IPS DF 6.9 (cell line): ENCODE measurements at places on chromosomes 4 and X.

DNA sequence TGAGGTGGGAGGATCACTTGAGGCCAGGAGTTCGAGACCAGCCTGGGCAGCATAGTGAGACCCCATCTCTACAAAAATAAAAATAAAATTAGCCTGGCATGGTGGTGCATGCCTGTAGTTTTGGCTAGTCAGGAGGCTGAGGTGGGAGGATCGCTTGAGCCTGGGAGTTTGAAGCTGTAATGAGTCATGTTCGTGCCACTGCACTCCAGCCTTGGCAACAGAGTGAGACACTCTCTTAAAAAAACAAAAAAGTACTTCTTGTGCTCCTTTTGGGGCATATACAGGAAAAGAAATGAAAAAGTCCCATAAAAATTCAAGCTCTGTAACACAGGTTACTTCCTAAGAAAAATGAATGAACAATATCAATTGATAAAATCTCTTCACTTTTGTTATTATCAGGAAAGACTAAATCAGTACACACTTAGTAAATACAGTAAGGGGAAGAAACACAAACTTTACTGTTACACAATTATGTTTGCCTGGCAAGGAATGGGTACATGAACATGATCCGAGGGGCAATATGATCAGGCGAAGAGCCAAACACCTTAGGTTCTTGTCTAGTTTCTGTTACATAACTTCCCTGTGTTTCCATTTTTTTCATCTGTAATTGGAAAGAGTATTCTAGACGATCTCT is 46.9 kb downstream of the CCDC158 start:
- no peak for DNase-seq

GRCh38 chrX:48665991-48666390 is 17.6 kb upstream of the WAS start:
- DNase-seq, result no peak

DNA sequence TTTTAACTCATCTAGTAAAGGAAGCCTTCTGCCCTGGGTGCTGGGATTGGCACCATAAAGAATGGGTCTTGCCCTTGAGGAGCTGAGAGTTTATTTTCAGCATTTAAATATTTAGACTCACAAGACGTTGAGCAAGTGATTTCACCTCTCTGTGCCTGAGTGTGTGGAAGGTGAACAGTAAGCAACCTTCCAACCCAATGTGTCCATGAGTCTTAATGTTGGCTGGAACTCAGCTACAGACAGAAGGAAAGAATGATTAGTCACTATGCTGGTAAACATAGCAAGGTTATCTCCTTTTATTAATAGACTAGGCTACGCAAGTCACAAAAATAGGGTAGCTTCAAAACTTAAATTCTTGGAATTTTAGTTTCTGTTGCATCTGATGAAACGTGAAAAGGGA is 277.4 kb upstream of the GATB start:
- no peak for DNase-seq

GRCh38 chrX:153874366-153875125 is 11.4 kb downstream of the L1CAM start:
- DNase-seq, result no peak

GRCh38 chr4:76563454-76564122 is 128.6 kb downstream of the SHROOM3 start:
- DNase-seq, result no peak

DNA sequence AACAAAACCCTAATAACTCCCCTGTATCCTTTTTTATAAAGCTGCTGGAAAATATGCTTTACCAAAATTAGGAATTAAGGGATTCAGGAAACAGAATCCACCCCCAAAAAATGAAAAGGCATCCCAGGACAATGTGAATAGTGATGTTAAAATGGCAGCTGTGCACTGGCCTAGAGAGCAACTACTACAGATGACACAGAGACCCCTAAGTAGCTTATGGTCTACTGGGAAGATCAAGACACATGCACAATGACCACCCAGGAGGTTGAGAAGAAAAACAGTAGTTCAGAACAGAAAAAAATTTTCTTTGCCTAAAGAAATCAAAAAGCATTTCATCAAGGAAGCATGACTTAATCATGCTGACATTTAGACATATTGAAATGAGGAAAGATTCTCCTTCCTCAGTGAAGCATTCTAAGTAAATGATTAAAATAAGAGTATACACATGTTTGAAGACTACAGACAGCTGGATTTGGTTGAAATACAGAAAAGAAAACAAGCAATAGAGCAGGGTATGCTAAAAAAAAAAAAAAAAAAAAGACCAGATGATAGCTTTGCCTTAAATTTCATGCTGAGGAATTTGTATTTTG is 117.3 kb downstream of the WDFY3 start:
- no peak for DNase-seq

DNA sequence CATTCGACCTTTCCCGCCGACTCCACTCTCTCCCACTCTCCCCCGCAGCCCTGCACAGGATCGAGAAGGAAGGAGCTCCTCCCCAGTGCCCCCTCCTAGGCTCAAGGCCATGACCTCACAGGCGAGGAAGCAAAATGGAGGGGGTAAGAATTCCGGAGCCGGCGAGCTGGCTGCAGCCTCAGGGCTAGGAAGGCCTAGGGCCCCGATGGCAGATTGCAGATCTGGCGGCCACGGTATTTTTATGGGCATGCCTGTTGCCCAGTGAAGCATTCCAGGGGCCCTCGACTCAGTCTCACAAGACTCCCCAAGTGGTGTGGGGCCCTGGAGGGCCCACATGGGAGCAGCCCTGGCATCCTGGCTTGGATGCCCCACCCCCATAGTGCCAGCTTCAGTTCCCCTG is 942 bp upstream of the L1CAM start:
- DNase-seq, result no peak

DNA sequence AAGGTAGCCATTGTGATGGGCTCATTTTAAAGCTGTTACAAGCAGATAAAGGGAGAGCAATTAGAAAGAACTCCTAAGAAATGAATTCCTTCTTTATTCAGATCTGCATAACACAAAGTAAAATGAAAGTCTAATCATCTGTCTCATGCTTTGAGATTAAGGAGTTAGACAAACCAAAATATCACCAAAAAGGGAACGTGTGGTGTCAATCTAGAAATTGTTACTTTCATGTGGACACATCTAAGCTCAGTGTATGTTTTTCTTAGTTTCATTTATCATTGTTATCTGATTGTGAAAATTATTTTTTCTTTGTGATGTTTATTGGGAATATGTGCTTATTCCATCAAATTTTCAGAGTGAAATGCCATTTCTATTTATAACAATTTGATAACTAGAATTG is 80.3 kb downstream of the BANK1 start:
- DNase-seq, result no peak

DNA sequence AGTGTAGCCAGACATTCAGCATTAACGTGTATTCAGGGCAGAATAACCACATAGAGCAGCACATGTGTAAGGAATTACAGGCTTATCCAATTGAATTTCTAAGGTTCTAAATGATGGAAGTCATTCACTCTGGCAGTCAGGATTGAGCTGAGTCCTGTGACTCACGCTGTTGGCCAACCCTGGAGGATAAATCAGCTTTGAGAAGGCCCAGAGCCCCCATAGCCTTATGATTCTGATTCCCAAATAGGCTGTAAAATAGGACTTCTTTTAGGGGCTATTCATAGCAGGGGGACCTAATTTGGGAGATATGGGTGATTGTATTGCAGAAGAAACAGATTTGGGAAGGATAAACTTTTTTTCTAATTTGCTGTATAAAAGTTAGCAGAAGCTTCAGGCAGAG is 8.1 kb upstream of the HPF1 start:
- no peak for DNase-seq

DNA sequence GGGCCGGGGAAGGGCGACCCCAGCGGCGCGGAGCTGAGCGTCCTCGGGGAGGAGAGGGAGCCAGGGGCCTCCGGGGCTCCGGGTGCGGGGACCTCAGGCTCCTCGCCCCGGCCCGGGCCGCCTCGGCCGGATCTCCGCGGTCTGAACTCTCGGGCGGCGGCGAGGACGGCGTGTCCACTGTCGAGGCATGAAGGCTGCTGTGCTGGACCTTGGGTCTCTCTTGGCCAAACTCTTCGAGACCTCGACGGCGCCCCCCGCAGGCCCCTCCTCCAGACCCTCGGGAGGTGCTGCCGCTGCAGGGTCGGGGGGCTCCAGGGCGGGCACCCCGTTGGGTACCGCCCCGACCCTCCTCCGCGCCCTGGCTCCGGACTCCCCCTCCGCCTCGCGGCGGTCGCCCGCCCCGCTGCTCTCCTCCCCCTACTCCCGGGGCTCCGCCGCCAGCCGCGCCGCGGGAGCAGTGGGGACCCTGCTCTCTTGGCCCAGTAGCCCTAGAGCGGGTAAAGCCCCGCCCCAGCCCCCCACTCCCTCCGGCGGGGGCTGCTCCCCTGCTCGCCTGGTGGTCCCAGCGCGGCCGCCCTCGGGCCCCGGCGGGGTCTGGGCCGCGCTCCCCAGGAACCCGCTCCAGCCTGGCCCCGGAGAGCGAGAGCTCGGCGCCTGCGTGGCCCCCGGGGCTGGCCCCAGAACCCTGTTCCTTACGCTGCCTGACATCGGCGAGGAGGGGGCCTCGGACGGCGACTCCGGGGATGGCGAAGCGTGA is 564 bp downstream of the FAM149A start:
- DNase-seq, result no peak

DNA sequence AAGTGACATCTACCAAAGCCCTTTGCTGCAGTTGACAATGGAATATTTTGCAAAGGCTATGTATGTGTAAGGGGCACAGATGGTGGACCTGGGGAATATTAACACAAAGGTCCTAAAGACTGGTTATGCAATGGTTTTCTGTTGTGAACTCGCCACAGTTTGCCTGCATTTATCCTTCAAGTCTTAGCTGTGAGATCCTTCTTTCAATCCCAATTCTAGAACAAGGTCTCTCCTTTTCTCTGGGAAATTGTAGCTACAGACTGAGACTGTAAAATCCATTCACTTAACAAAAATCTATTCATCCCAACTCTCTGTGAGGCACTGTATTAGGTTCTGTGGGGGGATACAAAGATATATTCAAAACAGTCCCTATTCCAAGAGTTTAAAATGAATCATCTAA is 250.4 kb downstream of the GPM6A start:
- no peak for DNase-seq

DNA sequence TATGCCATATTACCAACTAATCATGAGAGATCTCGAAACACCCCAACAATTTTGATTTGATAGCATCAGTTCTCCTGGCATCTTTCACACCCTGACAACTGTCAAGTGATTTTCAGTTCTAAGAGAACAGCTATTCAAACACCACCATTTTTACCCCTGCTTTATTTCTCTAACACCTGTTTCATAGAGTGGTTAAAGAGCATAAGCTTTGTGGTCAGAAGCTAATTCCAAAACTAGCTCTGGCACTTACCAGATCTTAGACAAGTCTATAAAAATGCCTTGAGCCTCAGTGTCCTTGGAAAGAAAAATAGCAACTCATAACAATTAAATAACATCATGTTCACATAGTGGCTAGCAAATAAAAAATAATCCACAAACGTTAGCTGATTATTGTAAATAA is 17.9 kb downstream of the PPA2 start:
- no peak for DNase-seq

- DNase-seq, result no peak
Observed at GRCh38 chr4:1400831-1401408, 5.3 kb downstream of the NKX1-1 start.

GRCh38 chrX:50188859-50189600 is 11.8 kb downstream of the AKAP4 start:
- no peak for DNase-seq

- no peak for DNase-seq
Observed at GRCh38 chrX:150873616-150874015, 24.9 kb downstream of the CD99L2 start.

- DNase-seq, result no peak
Observed at GRCh38 chrX:132532097-132532496, 43.3 kb upstream of the MBNL3 start.

GRCh38 chrX:138931212-138931611 is 219.7 kb upstream of the FGF13 start:
- DNase-seq, result no peak

GRCh38 chr4:99755223-99755944 is 61.2 kb upstream of the DAPP1 start:
- no peak for DNase-seq

DNA sequence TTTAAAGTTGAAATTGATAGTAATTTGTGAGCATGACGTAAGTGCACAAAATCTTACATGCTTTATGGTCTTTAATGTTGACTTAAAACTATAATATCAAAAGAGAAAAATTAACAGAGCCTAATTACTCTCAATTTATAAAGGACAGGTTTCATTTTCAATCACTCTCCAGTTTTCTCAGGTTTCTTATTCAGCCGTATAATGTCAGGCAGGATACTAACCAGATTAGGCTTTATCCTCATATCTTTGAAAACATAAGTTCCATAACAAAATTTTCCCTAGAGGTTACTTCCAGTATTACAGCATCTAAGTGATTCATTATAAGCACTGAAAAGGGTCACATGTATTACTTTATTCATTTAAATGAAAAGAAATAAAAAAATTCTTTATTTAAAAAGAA is 492.1 kb downstream of the PACRGL start:
- DNase-seq, result no peak

- no peak for DNase-seq
Observed at GRCh38 chr4:111405989-111406388, 739.3 kb upstream of the FAM241A start.

DNA sequence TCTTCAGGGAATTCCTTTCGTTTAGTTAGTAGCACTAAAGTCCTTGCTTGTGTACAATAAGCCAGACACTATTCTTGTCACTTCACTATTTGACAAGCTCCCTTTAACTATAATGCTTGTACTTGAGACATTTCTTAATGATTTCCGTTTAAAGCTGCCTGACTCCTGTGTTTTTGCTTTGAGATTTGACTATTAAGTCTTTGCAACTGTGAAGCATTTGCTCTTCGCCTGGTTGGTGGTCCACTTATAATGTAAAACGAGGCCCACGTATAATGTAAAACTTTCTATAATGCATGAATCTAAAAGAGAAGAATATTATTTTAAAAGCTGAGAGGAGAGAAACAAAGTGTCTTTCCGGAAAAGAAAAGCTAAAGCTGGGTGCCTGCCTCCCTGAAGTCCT is 204.1 kb upstream of the FAM47C start:
- DNase-seq, result no peak

DNA sequence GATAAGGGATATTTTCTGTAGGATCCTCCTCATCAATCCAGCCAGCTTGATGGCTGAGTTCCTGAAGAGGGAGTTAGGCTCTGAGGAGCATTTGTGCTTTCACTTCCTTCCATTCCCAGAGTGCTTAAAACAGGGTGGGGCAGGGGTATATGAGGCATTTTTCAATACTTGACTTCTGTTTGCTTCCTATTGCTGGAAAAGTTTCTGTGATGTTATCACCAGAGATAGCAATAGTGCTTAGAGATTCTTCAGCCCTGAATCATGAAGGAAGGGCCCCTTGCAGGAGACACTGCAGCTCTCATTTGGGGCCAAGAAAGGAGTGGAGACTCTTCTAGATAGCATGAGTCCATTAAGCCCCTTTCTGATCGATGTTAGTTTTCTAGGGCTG is 166.7 kb upstream of the RPS6KA3 start:
- DNase-seq, result no peak
